Stimulated activated CD8-positive, alpha-beta memory T cell treated with anti-CD3 and anti-CD28 coated beads, Interleukin-2, amount 100 ng/mL, for 48 hours (primary cell): ENCODE measurements at places on chromosomes 2 and 18.

- DNase-seq: no peak
Observed at GRCh38 chr2:197216361-197216979, 94.1 kb downstream of the ANKRD44 start.

GRCh38 chr2:151182899-151183809 lies 78.5 kb downstream of the RBM43 start:
- DNase-seq: no peak

- DNase-seq: no peak
Observed at GRCh38 chr18:47254341-47254939, 3.0 kb upstream of the SKOR2 start.

- DNase-seq: no peak
Observed at GRCh38 chr2:194556629-194557028, 1100.4 kb upstream of the SLC39A10 start.

GRCh38 chr2:215419769-215420470 lies 15.9 kb downstream of the FN1 start:
- DNase-seq: no peak

- DNase-seq: no peak
Observed at GRCh38 chr2:33723329-33723728, 124.2 kb upstream of the FAM98A start.

DNA sequence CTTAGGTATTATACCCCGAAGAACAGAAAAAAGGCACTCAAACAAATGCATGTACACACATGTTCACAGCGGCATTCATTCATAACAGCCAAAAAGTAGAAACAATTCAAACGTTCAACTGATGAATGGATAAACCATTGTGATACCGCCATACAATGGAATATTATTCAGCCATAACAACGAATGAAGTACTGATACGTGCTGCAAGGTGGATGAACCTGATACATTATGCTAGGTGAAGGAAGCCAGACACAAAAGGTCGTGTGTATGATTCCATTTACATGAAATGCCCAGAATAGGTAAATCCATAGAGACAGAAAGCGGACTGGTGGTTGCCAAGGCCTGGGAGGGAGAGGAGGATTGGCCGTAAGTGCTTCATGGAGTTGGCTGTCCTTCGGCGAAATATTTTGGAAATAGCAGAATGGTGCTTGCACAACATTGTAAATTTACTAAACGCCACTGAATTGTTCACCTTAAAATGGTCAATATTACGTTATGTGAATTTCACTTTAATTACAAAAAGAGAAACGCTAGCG lies 750 bp upstream of the RMP24 start:
- DNase-seq: no peak

DNA sequence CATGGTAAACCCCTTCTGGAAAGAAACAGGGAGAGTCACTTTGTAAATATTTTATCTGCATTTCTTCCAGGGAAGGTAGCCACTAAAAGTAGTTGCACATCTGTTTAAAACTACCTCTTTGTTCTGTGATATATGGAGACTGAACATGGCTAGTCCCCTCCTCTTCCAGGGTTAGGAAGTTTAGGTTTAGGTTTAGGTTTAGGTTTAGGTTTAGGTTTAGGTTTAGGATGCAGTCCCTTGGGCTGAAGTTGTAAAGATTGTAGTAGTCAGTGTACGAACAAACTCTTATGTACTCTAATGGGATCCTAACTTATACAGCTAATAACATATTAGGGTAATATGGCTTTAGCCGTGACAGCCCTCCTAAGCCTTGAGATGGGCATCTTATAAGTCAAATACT lies 880.2 kb upstream of the TMEFF2 start:
- no peak for DNase-seq

GRCh38 chr2:26324903-26325302 lies 21.0 kb upstream of the SELENOI start:
- no peak for DNase-seq

- DNase-seq: no peak
Observed at GRCh38 chr2:4356109-4356508, 652.7 kb downstream of the DCDC2C start.

DNA sequence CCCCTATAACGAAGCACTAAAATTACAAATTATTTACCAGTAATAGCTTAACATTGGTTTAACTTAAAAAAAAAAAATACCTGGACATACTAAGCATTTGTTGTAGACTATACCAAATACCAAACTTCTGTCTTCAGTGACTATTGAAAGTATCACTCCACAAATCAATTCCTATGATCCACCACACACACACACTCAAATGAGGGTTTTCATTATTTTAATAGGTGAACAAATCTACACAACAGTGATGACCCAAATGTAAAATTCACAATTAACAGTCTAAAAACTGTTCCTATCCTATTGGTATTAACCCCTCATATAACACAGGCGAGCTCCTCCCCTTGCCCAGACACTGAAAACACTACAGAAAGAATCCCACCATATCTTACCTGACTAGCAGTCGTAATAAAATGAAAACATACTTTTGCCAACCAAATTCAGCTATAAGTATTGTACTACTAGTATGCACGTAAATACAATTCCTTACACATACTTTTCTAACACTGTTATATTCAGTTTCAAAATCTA lies 2.5 kb downstream of the SP3 start:
- no peak for DNase-seq

DNA sequence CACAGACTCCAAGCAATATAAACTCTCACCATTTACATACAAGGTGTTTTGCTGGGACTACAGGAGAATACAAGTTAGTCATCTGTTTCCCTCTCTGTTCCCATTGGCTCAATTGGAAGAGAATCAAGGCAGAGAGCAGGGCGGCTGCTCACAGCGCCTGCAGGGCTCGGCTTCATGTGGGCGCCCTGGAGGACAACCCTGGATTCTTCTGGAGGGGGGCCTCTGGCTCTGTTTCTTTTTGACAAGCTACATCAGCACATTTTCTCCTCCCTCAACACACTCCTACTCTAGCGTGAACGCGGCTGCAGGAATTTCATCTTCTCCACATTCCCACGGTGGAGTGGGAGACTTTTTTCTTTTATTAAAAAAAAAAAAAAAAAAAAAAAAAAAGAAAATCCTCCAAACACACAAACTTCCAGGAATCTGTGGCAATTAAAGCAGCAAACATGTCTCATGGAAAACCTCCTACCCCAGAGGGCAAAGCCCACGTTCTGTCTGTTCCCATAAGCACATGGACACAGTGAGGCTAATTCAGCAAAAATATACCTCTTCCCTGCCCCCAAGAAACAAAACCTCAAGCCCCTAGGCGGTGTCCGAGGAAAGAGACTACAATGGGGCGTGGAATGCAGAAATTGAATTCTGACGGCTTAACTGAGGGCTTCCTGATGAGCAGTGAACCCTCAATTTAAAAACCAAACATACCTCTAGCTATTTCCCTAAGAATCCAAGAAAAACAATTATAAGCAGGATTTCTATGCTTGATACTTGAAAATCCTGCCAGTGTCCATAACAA lies 50.6 kb downstream of the PARD6G start:
- no peak for DNase-seq

DNA sequence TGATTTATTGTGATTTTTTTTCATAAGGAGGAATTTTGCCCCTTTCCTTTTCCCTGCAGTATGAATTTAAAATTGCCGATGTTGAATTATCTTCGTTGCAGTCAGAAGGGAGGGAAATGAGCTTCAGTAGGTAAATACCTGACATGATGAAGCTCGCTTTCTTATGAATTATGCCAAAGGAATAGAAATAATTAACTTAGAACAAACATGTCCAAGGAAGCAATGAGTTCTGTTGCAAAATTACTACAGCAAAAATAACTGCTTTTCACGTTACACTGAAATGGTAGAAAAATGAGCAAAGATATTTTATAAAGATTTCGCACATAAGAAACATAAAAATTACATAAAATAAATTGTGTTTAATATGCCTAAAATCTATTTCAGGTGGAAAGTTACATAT lies 91.1 kb upstream of the ZNF804A start:
- DNase-seq: no peak

DNA sequence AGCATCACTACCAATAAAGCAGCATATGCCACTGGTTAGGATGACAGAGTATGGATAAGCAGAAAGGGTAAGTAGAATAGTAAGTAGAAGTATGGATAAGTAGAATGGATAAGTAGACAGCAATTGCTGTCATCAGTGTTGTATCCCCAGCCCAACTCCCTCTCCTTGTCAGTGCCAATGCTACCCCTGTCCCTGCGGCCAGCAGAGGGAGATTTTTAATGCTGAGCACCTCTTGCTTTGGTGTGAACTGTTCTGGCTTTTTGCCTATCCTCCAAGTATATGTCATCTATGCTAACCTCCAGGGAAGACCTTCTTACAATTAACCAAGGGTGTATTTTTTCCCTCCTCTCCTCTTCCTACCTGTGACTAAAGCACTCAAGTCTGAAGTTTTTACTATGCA lies 136.7 kb upstream of the SPHKAP start:
- DNase-seq: no peak
